SK-N-SH treated with all-trans-retinoic acid at 6 μM for 48 hours (cell line): ENCODE measurements at places on chromosomes 7 and 10.

- ATAC-seq, result no peak
Measured at GRCh38 chr10:117927332-117927731, 119.4 kb downstream of the RAB11FIP2 start.

- ATAC-seq, result peak; percentile 70; the same call in 2 of the 3 replicates
Measured at GRCh38 chr7:72098807-72099580, 313.1 kb downstream of the CALN1 start.

DNA sequence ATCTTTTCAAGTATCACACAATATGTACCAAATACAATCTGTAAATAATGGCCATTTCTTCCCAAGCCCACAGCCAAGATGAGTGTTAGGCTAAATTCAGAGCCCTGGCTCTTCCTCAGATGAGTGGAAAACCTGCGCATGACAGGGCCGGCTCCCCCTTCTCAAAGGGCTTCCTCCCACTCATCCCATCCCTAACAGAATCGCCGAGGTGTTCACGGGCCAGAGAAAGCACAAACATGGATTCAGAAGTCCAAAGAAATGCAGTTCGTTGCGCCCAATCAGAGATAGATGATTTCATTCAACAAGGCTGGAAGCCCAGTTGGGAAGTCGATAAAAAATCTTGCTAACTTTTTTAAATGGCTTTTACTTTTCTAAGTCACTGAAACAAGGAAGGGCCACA, 121.8 kb downstream of the UBE2H start:
- no peak for ATAC-seq

DNA sequence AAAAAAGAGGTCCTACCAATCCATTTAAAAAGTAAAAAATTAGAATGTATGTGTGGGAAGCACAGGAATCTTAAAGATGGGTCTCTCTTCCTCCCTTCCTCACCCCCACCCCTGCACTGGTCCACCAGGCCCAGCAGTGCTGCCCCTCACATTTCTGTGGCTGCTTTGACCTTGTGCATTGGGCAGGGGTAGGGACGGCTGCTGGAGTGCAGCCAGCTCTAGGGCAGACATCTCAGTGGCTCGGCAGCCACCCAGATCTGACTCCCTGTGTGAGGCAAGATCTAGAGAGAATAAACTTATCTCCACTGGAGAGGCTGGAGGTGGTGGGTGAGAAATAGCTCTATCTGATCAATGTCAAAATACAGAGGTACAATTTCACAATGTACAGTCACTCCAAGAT, 6.7 kb downstream of the FAM180A start:
- no peak for ATAC-seq

DNA sequence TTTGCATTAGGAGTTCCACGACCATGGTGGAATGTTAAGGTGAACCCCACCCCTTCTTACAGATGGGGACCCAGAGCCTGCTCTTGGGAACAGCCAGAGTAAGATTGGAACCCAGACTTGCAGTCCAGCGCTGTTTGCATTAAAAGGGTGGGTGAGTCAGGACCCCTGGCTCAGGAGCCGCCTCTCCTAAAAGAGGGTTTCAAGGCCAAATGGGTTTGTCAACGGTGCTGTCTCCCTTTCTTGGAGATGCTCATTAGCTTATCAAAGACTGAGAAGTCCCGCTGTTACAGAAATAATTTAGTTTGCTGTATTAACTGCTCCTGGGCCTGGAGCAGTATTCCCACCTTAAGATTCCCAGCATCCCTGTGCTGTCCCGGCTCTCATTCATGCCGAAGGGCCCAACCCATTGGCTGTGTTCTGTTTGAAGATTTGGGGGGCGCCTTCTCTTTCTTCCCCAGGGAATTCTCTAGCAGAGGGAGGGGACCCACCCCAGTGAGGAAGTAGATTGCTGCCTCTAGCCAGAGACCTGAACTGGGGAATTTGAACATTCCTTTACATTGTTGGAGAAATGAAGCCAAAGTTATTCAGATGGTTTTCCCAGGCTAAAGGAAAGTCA, 1.8 kb downstream of the MARVELD1 start:
- no peak for ATAC-seq

DNA sequence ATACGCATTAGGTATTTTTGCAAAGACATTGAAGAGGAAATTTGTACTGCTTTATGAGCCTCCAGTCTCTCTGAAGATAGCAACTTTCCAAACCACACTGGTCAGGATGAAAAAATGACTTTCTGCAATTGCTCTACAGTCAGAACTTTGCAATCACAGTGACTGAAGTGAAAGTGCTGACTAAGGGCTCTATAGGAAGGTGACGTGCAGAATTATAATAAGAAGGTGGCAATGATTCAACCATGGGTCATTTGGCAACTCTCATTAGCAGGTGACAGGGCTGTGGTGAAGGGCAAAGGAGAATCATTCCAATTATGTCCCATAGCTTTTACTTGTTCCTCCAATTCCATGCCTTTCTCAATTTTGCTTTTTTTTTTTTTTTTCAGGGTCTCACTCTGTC, 311.0 kb downstream of the ANKRD30A start:
- ATAC-seq, result no peak
